ENCODE measurements at places on chromosomes 1 and 21. TPM values are rescaled to one million over a fixed set of nuclear protein-coding genes. Genes with fewer than 3 reads are reported as not detected.

DNA sequence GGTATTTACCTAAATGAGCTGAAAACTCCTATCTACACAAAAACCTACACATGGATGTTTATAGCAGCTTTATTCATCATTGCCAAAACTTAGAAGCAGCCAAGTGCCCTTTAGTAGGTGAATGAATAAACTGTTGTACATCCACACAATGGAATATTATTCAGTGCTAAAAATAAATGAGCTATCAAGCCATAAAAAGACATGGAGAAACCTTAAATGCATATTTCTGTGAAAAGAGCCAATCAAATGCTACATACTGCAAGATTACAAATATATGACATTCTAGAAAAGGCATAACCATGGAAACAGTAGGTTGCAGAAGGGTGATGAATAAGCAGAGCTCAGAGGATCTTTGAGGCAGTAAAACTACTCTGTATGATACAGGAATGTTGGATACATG is 23.3 kb downstream of the ABCB10 start:
- H3K36me3 ChIP-seq: peaks cover 76% of the 10 kb centered on the region
- no peak overlapping the region for H3K4me3 ChIP-seq
- H3K4me1 ChIP-seq: no peaks in the 10 kb centered on the region
- no peaks in the 10 kb centered on the region for H3K27me3 ChIP-seq
- DNase-seq: no peak
- no peak overlapping the region for H3K27ac ChIP-seq

- DNase-seq: no peak
- no peaks in the 10 kb centered on the region for H3K4me1 ChIP-seq
- H3K27ac ChIP-seq: peak overlapping the region; percentile 10
- no peaks in the 10 kb centered on the region for H3K36me3 ChIP-seq
- no peaks in the 10 kb centered on the region for H3K27me3 ChIP-seq
- no peak overlapping the region for H3K4me3 ChIP-seq
Observed at GRCh38 chr1:40050863-40051262, 10.3 kb downstream of the CAP1 start.

- no peaks in the 10 kb centered on the region for H3K36me3 ChIP-seq
- no peak overlapping the region for H3K4me3 ChIP-seq
- DNase-seq: no peak
- H3K27ac ChIP-seq: no peak overlapping the region
- no peaks in the 10 kb centered on the region for H3K27me3 ChIP-seq
- H3K4me1 ChIP-seq: no peaks in the 10 kb centered on the region
Observed at GRCh38 chr1:190608282-190608681, 130.6 kb upstream of the BRINP3 start.

The PEX10 gene
- 13.8 TPM for total RNA-seq

The PLEKHA6 gene
- total RNA-seq: 5.6 TPM
